ENCODE measurements at places on chromosomes 2 and 18.

DNA sequence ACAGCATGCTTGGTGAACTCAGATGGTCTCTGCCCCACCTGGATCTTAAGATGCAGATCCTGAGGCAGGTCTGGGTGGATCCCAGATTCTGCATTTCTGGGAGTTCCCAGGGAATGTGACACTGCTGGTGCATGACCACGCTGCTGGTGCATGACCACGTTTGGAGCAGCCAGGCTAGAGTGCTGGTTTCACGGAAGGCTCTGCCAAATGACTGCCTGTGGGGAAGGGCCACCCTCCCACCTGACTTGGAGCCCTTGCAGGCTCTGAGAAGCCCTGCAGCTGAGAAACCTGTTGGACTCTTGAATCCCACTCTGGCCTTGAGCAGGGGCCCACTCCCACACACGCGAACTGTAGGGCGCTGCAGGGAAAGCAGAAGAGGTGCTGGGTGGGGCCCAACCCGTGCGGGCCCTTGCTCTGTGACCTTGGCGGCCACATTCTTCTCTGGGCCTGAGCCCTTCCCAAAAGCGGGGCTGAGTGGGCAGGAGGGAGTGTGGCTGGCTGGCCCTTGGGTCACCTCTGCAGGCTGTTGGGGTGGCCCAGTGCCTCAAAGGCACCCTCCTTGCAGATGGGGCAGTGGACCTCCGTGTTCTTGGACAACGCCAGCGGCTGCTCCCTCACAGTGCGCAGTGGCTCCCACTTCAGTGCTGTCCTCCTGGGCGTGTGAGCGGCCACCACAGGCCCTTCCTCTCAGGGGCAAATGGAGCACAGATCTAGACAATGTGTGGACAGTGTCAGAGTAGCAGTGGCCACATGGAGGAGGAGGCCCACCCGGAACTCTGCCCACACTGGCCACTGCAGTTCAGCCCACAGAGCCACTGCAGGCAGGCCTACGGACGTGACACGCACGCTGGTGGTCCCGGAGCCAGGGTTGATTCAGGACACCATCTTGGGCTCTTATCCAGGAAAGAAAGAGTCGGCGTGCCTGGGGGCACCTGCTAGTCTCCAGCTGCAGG is 7.9 kb downstream of the ERFE start:
- no peak for DNase-seq

GRCh38 chr2:69618362-69618761 is 25.2 kb downstream of the AAK1 start:
- no peak for DNase-seq

- DNase-seq = no peak
Observed at GRCh38 chr2:219460424-219460926, 25.8 kb downstream of the SPEG start.

DNA sequence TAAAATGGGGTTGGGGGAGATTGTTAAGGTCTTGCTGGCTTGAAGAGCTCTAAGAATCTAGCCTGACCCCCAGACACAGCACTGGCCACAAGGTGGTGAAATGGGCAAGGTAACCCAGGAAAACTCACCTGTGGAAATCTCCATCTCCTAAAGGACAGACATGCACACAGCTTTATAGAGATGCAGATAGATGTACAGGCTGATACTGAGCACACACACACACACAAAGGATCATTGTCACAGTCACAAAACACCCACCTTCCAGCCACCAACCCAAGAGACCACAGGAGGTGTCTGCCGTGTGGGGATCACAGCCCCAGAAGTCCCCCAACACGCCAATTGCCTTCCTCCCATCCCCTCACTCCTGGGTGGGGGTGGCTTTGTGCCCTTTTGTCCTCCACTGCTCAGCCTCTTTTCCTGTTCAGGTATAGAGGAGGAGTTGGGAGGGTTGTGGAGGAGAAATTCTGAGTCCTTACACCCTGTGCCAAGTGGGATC is 3.2 kb upstream of the CYP26B1 start:
- no peak for DNase-seq

DNA sequence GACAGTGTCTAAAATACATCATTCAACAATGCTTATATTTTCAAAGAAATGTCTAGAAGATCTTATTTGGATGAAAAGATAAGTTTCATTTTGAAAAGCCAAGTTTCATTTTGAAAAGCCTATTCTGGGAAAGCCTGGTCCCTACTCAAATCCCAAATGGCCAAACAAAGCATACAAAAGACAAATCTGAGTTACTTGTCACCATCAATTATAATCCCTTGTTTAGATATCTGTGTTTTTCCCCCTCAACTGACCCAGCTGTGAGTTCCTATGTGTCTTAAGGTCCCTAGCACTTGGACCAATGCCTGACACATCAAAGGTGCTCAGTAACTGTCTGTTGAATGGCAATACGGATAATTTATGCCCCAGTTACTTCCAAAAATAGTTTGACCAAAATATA is 52.3 kb upstream of the THOC1 start:
- no peak for DNase-seq

DNA sequence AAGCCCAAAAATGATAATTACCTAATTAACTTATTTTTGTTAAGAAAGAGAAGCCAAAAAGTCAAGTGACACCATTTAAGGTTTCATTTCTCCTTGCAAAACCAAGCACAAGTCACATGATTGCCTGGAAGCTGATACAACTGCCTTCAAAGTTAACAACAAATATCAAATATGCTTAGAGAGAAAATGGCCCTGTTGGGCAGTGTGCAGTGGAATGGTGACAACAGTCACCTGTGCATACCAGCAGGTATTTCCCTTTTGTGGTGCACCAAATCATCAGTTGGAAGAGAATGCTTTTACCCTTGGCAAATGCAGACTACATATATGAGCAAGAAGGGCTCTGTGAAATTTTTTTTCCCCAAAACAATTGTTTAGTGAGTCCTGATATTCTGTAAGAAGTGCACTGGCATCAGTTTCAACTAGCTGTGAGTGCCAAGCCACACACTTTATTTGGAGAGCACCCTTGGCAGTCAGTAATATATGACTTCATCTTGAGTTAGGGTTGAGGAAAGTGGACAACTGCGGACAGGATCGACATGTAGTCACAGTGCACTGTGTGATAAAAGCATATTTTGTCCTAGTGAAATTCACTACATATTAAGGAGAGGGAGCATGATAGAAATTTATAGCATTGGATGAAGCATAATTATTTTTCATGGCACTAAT is 74.9 kb upstream of the DOCK10 start:
- DNase-seq = no peak

GRCh38 chr2:209533391-209533790 is 109.5 kb downstream of the MAP2 start:
- DNase-seq = no peak

DNA sequence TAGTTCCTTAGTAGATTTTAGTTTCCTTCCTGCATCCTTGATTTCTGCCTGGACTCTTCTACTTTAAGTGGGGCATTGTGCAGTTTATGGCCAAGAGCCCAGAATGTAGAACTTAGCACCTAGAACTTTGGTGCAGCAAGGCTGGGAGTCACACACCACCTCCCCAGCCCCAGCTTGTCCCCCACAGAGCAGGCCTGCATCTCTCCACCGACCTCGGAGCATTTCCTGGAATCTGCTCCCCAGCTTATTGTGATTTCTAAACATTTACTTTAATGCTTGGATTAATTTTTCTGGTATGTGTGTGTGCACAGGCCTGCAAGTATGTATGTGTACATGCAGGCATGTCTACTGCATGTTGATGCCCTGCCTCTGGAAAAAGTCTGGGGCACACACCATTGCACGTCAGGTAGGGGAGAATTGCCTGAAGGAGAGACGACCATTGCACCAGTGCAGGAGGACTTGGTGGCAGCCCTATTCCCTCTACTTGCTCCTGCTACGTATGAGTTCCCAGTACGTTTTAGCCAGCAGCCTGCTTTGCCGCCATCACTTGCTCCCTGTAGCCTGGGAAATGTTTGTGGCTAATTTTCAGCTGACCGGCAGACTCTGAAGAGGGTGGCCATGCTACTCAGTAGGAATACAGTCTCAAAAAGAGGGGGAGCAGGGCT is 419.9 kb upstream of the HS6ST1 start:
- no peak for DNase-seq

- DNase-seq = no peak
Observed at GRCh38 chr2:95388091-95388692, 14.3 kb upstream of the FAHD2A start.

- no peak for DNase-seq
Observed at GRCh38 chr2:46989491-46990230, 74.1 kb upstream of the MCFD2 start.

DNA sequence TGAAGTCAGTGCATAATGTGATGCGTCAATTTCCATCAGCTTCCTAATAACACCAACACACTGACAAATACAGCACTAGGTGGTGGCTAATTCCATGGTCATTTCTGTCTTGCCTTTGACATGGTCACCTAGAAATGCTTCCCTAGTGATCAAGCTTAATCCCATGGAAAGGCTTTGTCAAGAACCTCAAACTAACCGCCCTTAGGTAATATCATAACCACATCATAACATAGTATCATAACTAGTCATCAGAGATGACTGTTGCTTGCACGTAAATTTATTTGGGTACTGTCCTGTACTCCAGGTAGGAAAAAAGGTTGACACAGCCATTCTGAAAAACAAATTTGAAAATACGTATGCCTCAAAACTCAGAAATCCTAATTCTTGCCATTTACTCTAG is 471.8 kb downstream of the IRS1 start:
- DNase-seq = no peak

- DNase-seq = no peak
Observed at GRCh38 chr2:222878877-222879603, 18.2 kb downstream of the ACSL3 start.

DNA sequence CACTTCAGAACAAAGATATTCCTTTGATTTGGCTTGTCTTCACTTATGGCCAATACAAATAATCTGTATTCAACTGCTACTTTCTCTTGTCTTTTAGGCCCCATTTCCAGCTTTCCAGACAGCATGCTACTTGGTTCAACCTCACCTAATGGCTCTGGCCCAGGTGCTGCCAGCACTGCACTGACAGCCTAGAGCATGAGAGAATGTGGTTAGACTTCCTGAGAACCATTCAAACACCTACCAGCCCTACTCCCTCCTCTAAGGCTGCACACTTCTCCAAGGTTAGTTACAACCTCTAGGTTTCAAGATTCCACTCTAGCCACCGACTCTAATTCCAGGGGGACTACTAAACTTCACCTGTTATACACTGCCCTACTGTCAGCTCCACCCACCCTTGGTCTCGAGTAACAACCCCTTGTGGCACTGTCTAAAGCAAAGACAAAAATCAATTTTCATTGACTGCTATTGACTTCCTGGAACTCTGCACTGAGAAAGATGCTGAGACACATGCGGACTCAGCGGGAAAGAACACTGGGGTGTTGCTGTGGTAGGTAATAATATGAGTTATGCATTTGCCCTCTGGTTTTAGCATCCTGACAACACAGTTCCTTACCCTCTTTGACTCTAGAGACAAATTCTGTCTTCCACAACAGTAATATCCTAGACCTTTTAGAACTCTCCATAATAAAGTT is 38.2 kb downstream of the PLEKHM3 start:
- DNase-seq = no peak

DNA sequence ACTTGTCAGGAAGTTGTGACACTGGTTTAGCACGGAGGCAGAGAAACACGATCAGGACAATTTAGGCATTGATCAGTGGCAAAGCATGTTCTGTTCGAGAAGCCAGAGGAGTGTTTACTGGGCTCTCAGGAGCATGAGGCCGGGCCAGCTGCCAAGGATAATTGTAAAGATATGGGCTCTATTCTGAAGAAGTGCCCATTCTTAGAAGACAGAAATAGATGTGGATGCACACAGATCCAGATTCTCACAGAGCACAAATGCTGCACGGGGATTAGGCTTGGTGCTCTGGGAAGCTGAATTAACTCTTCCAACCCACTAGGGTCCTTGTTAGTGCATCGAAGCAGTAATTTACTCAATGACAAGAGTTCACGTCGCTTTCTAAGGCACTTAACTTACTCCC is 16.2 kb downstream of the AFF3 start:
- peak; percentile 79 for DNase-seq

GRCh38 chr2:129113776-129114175 is 795.1 kb upstream of the HS6ST1 start:
- no peak for DNase-seq
